ENCODE measurements at places on chromosomes 1 and 21. TPM values are rescaled to one million over a fixed set of nuclear protein-coding genes. Genes with fewer than 3 reads are reported as not detected.

DNA sequence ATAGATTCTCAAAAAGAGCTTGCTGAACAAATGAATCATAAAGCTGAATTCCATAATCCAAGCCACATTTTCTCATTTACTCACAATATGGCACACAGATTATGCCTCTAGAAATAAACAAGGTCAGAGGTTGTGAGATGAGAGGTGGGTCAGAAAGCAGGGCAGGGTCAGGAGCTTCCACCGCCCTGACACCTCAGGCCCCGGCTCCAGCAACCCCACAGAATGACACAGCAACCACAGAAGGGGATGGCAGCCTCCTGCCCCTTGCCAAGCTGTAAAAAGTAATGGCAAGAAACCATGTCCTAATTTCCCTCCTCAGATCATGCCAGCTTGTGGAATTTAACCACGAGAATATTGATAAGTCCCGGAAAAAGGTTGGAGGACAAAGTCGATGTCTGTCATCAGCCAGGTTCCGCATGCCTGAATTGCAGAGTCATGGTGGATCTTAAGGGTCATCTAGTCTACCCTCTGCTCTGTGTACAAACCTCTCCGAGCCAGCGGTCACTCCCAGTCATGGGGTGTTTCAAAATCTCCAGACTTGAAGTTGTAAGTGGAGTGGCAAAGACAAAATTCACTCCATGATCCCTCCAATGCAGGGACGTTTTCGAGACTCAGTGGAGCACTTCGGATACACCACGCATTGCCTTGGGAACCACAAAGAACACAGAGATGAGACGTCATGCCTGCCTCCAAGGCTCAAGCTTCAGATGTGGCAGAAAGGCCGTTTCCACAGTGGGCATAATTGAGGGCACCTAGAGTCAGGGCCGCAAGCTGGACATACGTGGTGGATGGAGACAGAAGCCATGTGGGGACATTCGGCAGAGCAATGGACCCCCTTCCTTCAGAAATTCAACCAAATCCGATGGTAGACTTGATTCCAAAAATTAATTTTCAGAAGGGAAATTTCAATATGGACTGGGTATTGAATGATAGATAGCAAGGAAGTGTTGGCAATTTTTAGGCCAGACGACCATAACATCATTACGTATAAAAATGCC, 254.0 kb downstream of the TOMM20 start:
- DNase-seq = no peak

Gene KRTAP12-2
- total RNA-seq = not detected

GRCh38 chr1:2115008-2115641, 64.9 kb downstream of the PRKCZ start:
- no peak for DNase-seq

Gene PRRC2C
- total RNA-seq = 142 TPM

Gene LRRC39
- total RNA-seq = 0.51 TPM

- DNase-seq = no peak
Measured at GRCh38 chr1:180428782-180429695, 73.3 kb downstream of the ACBD6 start.

- DNase-seq = no peak
Measured at GRCh38 chr1:228217551-228218344, 9.9 kb downstream of the OBSCN start.

GRCh38 chr1:201302163-201303152, 19.2 kb downstream of the PKP1 start:
- no peak for DNase-seq

Gene TCHH
- total RNA-seq = 2.9 TPM

Gene UMODL1
- 0.09 TPM for total RNA-seq

Gene EVA1B
- 37.1 TPM for total RNA-seq

Gene NEK2
- total RNA-seq = 5.5 TPM

DNA sequence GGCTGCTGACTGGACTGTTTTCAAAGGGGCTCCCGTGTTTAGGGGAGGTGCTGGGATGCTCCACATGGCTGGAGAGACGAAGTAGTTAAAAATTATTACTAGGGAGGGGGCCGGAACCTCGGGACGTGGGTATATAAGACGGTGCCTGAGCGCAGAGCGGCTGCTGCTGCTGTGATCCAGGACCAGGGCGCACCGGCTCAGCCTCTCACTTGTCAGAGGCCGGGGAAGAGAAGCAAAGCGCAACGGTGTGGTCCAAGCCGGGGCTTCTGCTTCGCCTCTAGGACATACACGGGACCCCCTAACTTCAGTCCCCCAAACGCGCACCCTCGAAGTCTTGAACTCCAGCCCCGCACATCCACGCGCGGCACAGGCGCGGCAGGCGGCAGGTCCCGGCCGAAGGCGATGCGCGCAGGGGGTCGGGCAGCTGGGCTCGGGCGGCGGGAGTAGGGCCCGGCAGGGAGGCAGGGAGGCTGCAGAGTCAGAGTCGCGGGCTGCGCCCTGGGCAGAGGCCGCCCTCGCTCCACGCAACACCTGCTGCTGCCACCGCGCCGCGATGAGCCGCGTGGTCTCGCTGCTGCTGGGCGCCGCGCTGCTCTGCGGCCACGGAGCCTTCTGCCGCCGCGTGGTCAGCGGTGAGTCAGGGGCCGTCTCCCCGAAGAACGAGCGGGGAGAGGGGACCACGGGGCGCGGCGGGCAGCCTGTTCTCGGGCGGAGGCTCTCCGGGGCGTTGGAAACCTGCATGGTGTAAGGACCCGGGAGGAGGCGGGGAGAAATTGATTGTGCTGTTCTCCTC, at the start of gene CHODL:
Gene CHODL, plus strand, starts transcription at position 163 of the 793 bp plus-strand sequence. Its CDS starts 391 bp downstream, at position 554.
- no peak for DNase-seq

GRCh38 chr21:43267391-43268085, 98.7 kb downstream of the CRYAA start:
- DNase-seq = peak; percentile 42

GRCh38 chr1:232751393-232752140, 53.6 kb upstream of the MAP10 start:
- DNase-seq = no peak

GRCh38 chr1:178648151-178648550, 76.9 kb upstream of the RALGPS2 start:
- no peak for DNase-seq

DNA sequence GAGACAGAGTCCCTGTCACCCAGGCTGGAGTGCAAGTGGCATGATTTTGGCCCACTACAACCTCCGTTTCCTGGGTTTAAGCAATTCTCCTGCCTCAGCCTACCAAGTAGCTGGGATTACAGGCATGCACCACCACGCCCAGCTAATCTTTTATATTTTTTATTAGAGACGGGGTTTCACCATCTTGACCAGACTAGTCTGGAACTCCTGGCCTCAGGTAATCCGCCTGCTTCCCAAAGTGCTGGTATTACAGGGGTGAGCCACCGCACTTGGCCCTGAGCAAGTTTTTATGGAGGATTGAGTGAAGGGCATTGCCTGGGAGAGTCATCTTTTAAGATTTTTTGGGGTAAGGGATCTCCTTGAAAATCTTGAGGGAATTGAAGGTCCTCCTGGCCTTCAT, 28.5 kb downstream of the UBE4B start:
- DNase-seq = no peak

Gene OVAAL
- not detected for total RNA-seq

DNA sequence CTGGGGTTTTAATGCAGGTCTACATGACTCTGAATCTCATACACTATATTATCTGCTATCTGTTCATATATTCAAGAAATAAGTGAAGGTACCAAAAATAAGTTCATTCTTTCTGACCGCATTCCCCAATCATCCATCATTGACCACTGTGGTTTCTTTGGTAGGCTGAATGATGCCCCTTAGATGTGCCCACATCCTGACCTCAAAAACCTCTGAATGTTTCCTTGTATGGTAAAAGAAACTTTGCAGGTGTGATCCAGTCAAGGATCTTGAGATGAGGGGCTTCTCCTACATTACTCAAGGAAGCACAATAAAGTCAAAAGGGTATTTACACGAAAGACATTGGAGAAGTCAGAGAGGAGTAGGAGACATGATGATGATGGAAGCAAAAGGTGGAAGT, 60.6 kb upstream of the LRRC8B start:
- no peak for DNase-seq

DNA sequence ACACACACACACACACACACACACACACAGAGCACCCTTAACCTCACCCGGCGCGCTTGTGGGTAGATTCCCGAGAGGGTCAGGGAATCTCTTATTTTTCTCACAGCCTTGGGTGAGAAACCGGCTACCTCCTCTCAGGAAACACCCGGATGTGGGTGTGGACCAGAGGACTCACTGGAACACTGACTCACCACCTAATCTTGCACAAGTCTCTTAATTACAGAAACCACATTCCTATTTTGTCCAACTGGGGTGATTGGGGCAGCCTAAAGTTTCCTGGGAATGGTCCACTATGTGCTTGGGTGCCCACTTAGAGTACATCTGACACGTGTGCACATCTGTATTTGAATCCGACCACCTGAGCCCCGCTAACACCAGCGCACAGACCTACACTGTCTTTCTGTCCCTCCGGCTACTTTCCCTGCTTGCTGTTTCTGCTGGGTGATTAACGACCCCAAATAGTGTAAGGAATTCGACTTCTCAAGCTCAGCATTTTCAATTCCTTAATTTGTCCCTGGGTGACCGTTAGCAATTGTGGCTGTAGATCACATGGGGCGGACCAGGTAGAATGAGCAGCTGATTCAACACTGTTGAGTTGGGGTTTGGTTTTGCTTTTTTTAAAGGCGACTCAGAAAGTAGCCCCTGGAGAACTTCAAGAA, 14.0 kb upstream of the TBX15 start:
- peak; percentile 25 for DNase-seq

Gene SPATA46
- not detected for total RNA-seq

DNA sequence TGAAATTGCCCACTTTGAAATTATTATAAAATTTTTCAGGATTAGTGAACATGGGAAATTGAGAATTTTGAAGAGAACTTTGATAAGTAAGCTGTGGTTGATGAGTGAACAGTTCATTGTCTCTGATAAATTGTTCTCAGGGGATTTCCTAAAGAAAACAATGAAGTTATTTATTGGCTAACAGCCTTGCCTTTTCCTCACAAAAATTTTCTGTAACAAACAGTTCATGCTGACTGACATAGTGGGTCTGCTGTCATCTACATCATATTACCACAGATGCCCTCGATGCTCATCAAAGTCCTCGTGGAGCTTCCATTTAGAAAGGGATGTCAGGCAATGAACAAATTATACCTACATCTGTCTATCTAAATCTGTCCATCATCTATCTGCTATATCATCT, 113.4 kb downstream of the PTBP2 start:
- DNase-seq = no peak

Gene NBPF4
- not detected for total RNA-seq

DNA sequence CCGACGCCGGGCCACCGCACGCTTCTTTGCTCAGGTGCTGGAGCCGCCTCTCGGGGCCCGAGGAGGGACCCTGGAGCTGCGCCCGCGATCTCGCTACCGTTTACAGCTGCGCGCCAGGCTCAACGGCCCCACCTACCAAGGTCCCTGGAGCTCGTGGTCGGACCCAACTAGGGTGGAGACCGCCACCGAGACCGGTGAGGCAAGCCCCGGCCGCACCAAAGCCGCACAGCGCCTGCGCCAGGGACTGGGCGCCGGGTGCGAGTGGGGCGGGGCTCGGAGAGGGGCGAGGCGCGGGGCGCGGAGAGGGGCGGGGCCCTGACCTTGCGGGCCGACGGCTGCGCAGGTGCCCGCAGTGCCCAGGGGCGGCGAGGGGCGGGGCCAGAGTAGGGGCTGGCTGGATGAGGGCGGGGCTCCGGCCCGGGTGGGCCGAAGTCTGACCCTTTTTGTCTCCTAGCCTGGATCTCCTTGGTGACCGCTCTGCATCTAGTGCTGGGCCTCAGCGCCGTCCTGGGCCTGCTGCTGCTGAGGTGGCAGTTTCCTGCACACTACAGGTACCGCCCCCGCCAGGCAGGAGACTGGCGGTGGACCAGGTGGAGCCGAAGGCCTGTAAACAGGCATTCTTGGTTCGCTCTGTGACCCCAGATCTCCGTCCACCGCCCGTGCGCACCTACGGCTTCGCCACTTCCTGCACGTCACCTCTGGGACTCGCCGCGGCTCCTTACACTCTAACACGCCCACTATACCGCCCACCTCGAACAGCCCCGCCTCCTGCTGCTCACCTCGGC, 9.8 kb upstream of the CDC20 start:
- peak; percentile 92 for DNase-seq

Data from spleen (tissue), 13 donors.